ENCODE measurements at places on chromosomes 16 and 17.
A peak's percentile ranks its signal among the peaks of the same experiment; 100 is the strongest.

DNA sequence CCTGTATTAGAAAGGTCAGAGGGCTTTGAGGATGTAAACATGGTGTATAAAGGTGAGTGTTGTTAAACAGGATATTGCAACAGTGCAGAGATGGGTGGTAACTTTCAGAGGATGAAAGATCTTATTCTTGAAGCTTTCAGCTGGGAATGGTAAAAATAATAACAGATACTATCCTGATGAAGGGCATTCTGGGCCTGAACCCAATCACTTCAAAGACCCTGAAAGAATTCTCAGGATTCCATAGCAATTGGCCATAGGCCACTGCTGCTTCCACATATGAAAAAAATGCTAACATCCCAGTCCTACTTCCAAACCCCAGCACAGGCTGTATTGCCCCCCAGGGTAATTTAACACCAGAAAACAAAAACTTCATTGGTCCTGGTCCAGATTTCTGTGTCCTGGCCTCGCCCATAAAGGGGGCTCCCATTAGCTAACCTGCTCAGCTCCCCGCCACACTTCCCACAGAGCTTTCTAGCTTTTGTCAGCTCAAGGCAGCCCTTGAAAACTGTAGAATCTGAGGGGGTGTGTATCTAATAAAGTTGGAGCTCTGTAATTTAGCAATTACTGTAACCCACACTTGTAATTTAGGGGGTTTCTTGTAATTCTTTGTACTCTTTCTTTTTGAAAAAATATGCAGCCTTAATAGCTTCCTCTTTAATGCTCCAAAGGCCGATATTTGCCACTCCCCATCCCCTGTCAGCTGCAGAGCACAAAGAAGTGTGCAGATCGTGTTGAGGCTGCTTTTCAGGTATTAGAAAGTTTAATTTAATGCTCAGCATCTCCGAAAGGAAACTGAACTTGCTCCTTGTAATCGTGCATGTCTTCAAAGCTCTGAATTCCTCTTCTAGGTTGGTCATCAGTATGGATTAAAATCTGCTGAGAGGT is 371.5 kb downstream of the SEC14L1 start:
- no peak for DNase-seq

DNA sequence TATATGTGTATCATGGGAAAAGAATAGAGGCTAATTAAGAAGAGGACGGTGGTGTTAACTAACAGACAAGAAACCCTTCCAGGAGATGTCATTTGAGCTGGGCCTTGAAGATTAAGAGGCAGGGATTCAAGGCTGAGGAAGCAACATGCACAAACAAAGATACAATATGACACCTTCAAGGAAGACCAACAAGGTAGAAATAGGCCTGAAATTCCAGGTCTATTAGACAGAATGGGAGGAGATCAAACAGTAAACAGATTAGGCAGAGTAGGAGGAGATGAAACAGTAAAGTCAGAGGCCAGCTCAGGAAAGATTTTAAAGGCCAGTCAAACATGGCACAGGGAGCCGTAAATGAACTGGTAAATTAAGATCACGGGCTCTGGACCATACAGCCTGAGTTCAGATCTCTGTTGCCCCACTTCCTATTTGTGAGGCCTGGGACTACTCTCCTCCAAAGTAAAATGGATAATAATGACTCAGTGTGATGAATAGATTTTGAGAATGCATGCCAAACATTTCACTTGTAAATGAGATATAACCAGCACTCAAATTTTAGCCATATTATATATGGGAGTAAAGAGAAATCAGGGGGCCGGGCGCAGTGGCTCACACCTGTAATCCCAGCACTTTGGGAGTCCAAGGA is 38.9 kb downstream of the USP31 start:
- no peak for DNase-seq

DNA sequence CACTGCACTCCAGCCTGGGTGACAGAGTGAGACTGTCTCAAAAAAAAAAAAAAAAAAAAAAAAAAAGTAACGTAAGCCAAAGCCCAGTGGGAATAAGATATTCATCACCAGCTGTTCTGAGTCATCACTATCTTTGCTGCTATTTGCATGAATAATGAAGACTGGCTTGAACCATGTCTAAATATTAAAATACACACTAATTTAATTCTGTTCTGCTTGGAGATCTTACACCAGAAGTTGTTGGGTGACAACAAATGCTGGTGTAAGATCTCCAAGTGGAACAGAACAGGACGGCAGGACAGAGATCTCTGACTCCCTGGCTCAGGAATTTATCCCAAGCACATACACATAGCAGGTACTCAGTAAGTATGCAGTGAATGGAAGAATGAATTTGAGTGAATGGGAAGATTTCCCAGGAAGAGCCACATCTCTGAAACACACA is 19.6 kb downstream of the DNAH17 start:
- no peak for DNase-seq

DNA sequence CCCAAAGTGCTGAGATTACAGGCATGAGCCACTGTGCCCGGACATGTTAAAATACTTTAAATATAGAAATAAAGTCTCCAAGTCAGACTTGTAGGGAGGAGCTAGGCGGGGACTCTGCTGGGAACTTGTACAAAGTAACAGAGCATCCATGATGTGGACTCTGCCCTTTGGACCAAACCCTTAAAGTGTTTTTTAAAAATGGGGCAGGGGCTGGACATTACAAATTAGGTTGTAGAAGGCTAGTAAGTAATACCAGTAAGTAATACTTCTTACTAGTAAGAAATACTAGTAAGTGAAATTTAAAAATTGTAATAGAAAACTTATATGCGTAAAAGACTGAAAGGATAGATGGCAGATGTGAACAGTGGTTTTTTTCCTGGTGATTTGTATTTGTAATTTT is 9.7 kb upstream of the SPATA32 start:
- DNase-seq: no peak

GRCh38 chr17:18858567-18859245 is 775 bp downstream of the PRPSAP2 start:
- no peak for DNase-seq

GRCh38 chr16:11550791-11551498 is 35.8 kb downstream of the LITAF start:
- no peak for DNase-seq

GRCh38 chr16:50979806-50980620 is 171.1 kb downstream of the SALL1 start:
- DNase-seq: no peak

- no peak for DNase-seq
Measured at GRCh38 chr16:70789595-70790447, 11.1 kb downstream of the VAC14 start.

- DNase-seq: peak; percentile 71
Measured at GRCh38 chr17:15490634-15491261, 23.3 kb upstream of the CDRT4 start.

DNA sequence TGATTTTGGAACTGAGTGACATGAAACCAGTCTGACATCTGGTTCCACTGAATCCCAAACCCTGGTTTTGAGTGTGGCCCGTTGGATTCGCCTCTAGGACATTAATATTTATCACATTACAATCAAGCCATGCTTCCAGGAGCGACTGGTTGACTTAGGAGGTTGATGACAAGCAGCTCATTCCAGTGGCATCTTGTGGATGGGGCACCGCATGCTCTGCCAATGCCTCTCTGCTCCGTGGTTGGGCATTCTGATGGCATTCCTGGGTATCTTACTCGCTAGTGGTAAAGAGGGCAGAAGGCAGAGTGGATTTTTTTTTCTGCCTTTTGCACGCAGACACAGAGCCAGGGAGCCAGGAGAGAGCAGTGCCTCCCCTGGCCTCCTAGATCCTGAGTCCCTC is 31.4 kb downstream of the CACNG4 start:
- DNase-seq: no peak

- no peak for DNase-seq
Measured at GRCh38 chr16:26970292-26970691, 96.4 kb upstream of the C16orf82 start.

DNA sequence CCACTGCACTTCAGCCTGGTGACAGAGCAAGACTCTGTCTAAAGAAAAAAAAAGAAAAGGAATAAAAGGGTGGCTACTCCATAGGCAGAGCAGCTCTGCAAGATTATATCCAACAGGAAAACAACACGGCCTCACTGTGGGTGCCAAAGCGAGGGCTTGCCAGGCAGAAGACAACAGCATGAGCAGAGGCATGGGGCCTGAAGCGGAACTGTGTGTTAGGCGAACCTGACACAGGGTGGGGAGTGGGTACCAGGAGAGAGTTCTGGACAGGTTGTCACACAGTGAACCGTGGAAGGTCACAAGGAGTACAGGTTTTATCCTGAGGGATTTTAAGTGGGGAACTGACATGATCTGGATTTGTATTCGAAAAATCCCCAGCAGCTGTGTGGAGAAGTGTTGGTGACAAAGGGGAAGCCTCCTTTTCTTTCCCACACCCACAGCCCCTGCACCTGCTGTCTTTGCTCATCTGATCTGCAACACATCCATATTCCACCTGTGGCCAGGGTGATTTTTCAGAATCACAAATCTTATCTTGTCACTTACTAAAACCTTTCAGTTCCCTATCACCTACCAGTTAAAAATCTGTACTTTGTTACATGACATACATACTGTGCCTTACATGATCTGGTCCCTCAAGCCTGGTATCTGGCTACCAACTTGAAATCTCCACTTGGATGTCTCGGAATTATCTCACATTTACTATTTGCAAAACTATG is 23.2 kb upstream of the ARHGAP17 start:
- no peak for DNase-seq

DNA sequence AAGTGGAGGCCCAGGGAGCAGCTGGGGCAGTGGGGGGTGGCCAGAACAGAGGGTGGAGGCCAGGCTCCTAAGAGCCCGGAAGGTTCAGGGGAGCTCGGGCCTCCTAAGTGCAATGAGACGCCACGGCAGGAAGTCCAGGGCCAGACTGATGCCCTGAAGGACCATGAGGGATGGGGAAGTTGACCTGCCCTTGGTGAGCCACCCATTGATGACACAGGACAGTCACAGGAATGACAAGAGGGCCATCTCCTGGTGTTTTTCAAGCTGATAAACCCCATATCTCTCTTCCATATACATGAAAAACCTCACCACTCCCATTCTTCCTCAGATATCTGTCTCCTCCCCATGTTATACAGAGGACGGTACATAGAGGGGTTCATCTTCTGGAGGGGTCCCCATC is 5.8 kb upstream of the MRPL58 start:
- DNase-seq: no peak

- DNase-seq: no peak
Measured at GRCh38 chr17:62625184-62625869, 2.1 kb upstream of the MRC2 start.

GRCh38 chr16:65249768-65250167 is 127.9 kb upstream of the CDH11 start:
- DNase-seq: no peak

GRCh38 chr17:16281351-16281750 is 64.3 kb downstream of the PIGL start:
- DNase-seq: no peak

- no peak for DNase-seq
Measured at GRCh38 chr16:20104563-20105183, 31.0 kb upstream of the GPR139 start.

GRCh38 chr16:83354015-83354414 is 453.8 kb upstream of the HSBP1 start:
- no peak for DNase-seq

DNA sequence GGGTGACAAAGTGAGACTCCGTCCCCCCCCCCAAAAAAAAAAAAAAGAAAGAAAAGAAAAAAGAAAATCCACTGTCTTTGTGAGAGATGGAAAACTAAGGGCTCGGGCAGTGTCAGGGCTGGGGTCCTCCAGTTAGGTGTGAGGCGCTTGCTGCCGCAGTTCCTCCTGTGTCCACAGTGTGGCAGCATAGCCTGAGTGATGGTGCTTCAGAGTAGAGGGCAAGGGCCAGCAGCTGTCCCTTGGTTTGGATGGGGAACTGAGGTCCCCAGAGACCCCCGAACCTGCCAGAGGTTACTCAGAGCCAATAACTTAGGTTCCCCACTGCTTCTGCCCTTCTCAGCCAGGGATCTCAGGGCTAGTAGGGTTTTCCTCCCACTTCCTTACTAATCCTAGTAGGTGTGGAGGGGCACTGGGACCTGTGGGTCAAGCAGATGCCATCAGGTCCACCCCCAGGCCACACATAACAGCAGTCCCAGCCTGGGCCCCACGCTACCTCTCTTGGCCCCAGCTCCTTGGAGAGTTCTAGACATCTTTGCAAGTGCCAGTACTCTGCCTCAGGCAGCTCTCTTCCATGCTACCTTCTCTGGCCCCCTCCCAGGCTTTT is 7.9 kb upstream of the LLGL1 start:
- peak; percentile 83 for DNase-seq

DNA sequence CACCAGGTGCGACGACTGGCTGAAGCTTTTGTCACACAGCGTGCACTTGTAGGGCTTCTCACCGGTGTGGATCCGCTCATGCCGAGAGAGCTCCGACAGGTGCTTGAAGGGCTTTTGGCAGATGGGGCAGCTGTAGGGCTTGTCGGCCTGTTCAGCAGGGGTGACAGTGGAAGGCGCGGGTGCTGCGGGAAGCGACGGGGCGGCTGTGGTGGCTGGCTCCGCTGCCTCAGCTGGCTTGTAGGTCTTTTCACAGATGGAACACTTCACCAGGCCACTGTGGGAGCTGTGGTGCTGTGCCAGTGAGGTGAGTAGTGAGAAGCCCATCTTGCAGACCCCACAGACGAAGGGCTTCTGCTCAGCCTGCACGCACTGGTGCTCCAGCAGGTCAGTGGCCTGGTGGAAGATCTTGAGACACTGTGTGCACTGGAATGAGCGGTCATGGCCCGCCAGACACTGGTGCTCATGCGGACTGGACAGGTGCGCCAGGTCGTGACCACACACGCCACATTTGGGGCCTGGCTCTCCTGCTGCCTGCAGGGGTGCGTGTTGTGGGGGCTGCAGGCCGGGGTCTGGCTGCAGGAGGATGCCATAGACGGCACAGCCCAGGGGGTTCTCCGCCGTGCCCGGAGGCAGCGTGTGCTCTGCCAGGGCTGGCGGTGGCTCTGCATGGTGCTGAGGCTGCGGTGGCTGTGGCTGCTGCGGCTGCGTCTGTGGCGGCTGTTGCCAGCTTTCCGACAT is 2.8 kb downstream of the ZNF319 start:
- DNase-seq: no peak

GRCh38 chr17:40058186-40058784 is 4.1 kb upstream of the MED24 start:
- DNase-seq: no peak

- DNase-seq: peak; percentile 72
Measured at GRCh38 chr17:46942441-46943217, 19.7 kb downstream of the GOSR2 start.

GRCh38 chr16:756428-756827 is 4.1 kb upstream of the MSLN start:
- no peak for DNase-seq

- DNase-seq: no peak
Measured at GRCh38 chr16:466651-467050, 41.2 kb downstream of the RAB11FIP3 start.
